ENCODE measurements at places on chromosomes 12 and 14.

- DNase-seq, result no peak
Measured at GRCh38 chr14:34715127-34715863, 902 bp upstream of the CFL2 start.

DNA sequence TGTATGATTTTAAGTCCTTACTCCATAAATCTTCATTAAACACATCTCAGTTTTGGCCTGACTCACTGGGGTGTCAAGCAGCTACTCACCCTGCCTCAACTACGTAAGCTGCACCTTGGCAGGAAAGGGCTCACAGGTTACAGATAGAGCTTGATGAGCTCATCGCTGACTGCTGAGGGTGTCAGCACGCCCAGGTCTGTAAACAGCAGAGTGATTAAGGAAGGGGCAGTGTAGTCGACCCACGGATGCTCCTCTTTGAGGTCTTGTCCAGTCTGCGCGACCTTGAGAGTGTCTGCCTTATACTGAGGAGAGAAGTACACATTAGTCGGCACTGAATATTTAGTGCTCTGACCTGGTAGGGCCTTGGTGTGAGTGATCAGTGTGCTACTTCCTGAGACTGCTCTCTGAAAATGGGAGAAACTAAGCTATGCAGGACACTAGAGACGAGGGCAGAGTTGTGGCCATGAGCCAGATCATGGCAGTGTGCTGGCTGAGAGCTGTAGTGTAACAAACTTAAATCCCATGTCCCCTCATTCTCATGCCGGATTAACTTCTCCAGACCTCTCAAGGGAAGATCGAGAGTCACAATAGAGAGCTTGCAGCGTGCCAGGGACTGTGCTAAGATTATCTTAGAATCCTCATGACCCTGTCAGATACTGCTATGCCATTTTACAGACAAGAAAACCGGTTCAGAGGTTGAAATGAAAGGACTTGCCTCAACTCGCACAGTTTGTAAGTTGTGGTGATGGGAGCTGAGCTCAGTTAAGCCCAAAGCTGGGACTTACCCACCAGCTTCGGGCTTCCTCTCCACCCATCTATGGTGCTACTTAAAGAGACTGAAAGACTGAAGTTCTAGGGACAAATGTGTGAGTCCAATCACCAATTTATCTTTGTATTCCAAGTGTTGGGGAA, 11.6 kb downstream of the EIF2B1 start:
- DNase-seq, result no peak

DNA sequence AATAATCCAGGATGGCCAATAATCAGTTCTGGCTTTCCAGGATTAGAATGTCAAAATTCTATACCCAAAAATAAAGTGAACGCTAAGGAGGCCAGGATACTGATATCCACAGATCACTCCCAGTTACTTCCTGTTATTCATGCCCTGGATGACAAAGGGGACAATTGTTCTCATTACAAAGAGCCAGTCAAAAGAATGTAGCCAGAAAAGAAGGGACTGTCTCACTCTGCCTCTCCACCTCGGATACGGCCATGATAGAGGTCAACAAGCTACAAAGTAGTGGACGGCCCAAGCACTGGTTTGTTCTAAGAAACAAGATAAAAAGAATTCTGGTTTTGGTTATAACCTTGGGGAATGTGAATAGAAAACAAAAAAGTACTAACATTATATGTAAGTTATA, 116.1 kb upstream of the ATF7IP start:
- DNase-seq, result no peak

- DNase-seq, result no peak
Measured at GRCh38 chr14:68513137-68513536, 279.7 kb downstream of the ZFP36L1 start.

DNA sequence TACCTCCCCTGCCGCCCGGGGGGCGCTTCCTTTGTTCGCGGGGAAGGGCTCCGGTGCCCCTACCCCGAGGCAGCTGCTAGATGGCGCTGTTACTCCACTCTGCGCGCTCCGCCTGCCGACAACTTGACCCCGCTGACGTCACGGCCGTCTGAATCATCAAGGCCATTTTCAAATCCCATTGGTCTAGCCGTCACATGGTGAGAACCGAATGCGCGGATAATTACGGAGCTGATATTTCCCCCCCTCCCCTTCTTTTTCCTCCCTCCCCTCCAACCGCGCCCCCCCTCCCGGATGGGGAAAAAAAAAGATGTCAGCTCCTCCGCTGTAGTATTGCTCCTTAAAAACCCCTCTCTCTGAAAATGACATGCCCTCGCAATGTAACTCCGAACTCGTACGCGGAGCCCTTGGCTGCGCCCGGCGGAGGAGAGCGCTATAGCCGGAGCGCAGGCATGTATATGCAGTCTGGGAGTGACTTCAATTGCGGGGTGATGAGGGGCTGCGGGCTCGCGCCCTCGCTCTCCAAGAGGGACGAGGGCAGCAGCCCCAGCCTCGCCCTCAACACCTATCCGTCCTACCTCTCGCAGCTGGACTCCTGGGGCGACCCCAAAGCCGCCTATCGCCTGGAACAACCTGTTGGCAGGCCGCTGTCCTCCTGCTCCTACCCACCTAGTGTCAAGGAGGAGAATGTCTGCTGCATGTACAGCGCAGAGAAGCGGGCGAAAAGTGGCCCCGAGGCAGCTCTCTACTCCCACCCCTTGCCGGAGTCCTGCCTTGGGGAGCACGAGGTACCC, at the start of gene HOXC10:
Gene HOXC10 (plus strand): TSS at position 246 of the 791 bp plus-strand sequence. CDS start 114 bp downstream, at position 360.
- DNase-seq, result peak; percentile 73

DNA sequence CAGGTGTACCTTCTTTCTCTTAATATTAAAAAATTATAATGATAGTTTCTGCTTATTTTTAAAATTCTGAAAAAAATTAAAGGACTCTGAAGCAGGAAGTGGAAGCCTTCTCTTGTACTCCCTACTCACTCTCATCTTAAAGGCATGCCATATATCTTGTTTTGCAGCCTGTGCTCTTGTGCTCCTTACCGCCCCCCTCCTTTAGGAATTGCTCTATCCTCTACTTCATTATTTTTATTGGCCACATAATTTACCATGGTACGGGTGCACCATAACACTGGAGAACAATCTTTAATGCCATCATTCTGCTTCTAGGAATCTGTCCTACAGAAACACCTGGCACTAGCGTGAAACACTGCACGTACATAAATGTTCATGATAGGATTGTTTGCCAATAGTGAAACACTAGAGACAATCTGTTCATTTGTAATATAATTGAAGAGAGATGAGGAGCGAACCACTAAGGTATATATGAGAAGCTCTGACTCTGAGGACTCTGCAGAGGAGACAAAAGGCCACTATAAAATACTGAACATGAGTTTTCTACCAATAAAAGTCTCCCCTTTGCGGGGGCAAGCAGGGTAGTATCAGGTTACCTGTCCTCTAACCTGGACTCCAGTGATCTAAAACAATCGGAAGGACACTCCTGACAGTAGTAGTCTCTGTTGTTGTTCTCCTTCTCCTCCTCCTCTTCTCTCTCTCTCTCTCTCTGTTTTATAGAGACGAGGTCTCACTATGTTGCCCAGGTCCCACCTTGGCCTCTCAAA, 6.3 kb upstream of the NYNRIN start:
- no peak for DNase-seq

DNA sequence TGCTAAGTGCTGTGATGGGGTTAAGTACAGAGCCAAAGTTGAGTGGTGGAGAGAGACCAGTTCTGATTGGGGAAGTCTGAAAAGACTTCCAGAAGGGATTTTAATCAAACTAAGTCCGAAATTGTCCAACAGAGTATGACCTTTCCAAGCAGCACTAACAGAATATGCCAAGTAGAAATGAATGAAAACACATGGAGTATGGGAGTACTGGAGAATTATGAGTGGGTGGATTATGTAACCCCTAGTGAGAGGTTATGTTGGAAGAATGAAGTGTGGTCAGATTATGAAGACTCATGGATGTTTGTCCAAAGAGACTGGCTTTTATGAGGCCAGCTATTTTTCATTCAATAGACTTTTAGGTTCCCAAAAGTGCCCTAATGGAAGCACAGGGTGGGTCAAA, 94.0 kb upstream of the PLEKHA5 start:
- DNase-seq, result no peak

DNA sequence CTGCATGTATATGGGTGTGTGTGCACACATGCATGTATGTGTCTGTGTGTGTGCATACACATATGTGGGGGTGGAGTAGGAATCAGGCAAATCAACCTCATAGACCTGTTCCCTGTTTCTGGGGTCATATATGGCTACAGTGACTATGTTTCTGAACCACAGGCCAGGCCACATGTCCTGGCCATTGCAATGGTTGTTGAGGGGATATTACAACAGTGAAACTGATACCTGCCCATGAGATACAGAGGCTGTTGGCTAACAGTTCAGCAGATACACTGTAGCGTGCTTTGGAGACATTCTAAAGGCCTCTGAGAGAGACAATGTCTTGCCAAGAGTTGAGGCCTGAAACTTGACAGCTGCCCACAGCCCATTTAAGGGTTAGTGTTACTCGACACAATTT, 47.3 kb upstream of the FOS start:
- no peak for DNase-seq

DNA sequence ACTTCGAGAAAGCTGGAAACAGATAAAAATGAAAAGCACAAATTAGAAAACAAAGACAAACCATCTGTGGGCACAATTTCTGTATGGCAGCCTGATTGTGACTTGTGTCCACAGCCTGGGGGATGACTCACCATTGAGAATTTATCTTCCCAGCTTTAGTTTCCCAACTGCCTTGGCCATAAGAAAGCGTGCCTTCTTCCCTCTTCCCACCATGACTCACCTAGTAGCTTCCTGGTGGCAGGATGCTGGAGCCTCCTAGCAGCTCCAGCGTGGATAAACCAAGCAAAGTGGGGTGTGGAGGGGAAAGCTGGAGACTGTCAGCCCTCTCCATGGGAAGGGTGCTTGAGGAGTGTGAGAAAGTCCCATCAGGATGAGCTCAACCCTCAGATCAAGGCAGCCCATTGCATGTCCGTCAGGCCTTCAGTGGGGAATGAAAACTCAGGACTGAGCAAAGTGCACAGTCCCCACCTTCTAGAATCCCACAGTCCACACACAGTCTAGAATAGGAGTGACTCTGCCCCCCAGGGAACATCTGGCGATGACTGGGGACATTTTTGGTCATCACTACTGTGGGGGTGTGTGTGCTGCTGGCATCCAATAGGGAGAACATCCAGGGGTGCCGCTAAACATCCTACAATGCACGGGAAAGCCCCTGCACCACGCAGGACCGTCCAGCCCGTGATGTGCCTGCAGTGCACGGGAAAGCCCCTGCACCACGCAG, 22.4 kb upstream of the SERPINA6 start:
- no peak for DNase-seq

DNA sequence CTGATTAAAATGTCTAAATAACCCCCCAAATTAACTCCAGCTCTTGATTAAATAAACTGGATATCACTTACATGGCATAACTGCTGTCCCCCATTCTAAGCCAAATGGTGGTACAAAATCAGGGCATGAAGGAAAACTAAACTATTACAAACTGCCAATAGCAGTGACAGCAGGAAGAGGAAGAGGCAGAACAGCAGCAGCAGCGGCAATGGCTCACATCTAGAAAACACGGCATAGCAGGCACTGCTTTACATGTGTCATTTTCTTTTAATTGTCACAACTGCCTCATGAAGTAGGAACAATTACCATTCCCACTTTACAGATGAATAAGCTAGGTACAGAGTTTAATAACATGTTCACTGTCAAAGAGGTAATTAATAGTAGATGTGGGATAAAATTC, 92.0 kb downstream of the EPS8 start:
- DNase-seq, result no peak

GRCh38 chr12:52877242-52877641, 27.6 kb downstream of the KRT8 start:
- no peak for DNase-seq

- DNase-seq, result no peak
Measured at GRCh38 chr12:110928700-110929099, 8.3 kb upstream of the MYL2 start.

DNA sequence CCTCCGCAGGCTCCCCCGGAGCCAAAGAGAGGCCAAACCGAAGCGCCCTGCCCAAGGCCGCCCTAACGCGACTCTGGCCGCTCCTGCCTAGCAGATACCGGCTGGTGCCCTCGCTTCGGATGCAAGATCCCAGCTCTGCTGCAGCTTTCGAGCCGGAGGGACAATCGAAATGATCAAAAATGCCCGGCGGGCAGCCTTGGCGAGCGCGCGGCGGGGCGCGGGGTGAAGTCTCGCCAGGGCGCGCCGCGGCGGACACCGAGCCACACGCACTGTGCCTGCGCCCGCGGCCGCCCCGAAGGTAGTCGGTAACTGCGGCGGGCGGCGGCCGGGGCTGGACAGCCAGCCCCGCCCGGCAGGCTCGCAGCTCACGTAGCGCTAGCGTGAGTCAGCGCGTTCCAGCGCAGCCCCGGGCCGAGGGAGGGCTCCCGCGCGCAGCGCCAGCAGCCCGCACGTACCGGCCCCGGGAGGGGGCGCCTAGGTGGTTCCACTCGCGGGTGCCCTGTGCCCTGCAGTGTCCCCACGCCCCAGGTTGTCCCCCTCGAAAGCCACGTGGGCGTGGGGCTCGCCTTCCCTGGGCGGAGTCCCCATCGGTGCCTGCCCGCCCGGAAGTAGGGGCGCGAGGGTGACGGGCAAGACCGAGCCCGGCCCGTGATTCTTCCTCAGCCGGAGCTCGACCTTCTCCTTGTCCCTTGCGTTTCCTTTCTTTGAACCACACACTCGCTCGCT, 109.2 kb upstream of the EGLN3 start:
- peak; percentile 67 for DNase-seq

- DNase-seq, result no peak
Measured at GRCh38 chr14:73290279-73290678, 53.0 kb downstream of the PAPLN start.

GRCh38 chr12:100612606-100613005, 39.1 kb downstream of the GAS2L3 start:
- DNase-seq, result no peak

DNA sequence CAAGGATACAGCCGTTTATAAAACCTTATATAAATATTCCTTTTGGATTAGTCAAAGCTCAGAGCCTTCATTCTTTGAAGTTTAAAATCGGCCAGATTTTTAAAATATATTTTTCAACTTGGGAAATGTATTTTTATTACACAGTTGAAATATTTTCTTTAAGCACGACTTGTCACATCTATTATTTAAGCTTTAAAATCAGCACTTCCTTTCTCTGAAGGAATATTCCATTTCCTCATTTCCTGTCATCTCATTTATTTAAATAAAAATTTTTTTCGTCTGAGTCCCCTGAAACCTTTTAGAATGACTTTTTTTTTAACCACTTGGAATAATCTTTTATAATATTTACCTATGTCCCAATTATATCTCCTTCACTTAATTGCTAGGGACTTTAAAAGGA, 107.5 kb upstream of the PDE3A start:
- DNase-seq, result no peak

Measured in CD4-positive, alpha-beta T cell treated with Interleukin-10 for 1 hour (primary cell).